ENCODE measurements at places on chromosomes 12 and 14.

DNA sequence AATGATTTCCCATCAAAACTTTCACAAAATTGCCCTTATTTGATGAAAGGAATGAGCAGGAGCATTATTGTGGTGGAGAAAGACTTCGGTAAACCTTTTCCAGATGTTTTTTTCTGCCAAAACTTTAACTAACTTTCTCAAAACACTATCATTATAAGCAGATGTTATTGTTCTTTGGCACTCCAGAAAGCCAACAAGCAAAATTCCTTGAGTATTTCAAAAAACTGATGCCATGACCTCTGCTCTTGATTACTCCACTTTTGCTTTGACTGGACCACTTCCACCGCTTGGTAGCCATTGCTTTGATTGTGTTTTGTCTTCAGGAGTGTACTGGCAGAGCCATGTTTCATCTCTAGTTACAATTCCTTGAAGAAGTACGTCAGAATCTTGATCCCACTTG, 29.7 kb upstream of the RAB21 start:
- DNase-seq, result no peak

- DNase-seq, result no peak
Observed at GRCh38 chr14:88952901-88953300, 128.4 kb downstream of the TTC8 start.

DNA sequence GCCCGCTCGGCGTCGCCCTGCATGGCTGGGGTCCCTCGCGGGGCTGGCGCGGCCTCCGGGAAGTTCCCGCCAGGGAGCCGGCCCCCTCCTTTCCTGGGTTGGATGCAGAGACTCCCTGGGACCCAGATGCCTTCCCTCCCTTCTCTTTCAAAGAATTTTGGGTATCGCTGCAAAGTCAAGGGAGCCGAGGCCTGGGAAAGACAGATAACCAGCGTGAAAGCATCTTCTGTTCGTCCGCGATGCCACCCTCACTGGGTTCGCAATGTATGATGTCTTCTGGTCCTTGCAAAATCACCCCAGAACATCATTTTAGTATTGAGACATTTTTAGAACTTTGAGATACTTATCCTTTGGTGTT, 451 bp downstream of the IRAK3 start:
- DNase-seq, result no peak

- no peak for DNase-seq
Observed at GRCh38 chr12:131290255-131290959, 336.7 kb downstream of the ADGRD1 start.

GRCh38 chr12:6276956-6277620, 33.4 kb upstream of the PLEKHG6 start:
- DNase-seq, result no peak

- DNase-seq, result no peak
Observed at GRCh38 chr12:1974812-1975211, 29.4 kb downstream of the DCP1B start.

DNA sequence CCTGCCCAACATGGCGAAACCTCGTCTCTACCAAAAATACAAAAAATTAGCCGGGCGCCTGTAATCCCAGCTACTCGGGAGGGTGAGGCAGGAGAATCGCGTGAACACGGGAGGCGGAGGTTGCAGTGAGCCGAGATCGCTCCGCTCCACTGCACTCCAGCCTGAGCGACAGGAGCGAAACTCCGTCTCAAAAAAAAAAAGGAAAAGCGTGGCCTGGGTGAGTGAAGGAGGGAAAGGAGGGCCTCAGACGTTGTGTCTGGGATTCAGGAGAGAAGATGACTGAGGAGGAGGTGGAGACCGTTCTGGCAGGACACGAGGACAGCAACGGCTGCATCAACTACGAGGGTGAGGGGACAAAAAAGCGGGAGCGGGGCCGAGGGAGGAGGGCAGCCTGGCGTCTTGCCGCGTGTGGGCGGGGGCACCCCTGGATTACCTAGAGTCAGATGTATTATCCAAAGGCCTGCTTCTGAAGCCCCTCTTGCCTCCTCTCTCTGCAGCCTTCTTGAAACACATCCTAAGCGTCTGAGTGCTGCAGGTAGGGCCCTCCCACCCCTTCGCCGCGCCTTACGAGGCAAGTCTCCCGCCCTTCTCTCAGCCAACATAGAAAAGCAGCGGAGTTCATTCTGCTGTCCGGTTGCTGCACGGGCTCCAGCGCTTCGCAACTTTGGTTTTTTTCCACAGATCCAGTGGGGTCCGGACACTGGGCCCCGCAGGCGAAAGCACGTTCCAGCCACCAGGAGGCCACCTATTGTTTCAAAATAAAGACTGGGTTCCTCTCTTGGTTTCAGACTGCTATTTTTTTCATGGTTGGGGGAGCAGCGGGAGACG, 744 bp upstream of the MYL6 start:
- DNase-seq, result peak; percentile 58

- DNase-seq, result no peak
Observed at GRCh38 chr14:73599499-73599898, 7.8 kb downstream of the ACOT4 start.

Data from activated naive CD4-positive, alpha-beta T cell treated with Interleukin-2 at 50 U/mL for 16 hours (primary cell).